ENCODE measurements at places on chromosomes 13 and 19. TPM values are rescaled to one million over a fixed set of nuclear protein-coding genes. Genes with fewer than 3 reads are reported as not detected.

DNA sequence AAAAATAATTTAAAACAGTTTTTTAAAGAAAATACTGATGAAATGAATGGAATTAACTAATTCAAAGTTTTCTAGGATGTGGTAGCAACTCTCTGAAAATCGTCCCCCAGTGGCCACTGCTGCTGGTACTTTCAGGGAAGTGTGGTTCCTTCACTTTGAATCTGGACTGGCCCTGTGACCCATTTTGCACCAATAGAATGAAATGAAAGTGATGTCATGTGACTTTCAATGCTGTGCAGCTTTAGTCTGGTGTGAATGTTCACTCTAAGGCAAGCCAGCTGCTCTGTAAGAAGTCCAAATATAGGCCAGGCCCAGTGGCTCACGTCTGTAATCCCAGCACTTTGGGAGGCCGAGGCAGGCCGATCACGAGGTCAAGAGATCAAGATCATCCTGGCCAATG is 26.4 kb upstream of the HNRNPA1L2 start:
- peak overlapping the region; percentile 96 for H3K27ac ChIP-seq
- peaks cover 11% of the 10 kb centered on the region for H3K27me3 ChIP-seq
- H3K36me3 ChIP-seq: peaks cover 2% of the 10 kb centered on the region
- peak overlapping the region; percentile 99 for H3K4me3 ChIP-seq

DNA sequence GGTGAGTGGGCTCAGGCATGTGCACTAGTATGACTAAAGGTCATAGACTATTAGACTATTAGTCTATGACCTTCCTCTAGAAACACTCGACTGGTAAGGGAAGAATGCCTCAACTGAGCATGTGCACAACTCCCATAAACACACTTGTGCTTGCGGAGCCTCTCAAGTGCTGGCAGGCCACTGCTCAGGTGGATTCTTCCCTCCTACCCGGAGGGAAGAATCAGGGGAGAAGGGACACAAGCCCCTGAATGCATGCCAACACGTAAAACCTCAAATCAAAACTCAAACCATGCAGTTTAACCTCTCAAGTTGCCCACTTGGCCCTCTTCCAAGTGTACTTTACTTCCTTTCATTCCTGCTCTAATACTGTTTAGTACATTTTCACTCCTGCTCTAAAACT is 287.6 kb upstream of the SGCG start:
- H3K4me3 ChIP-seq: no peak overlapping the region
- DNase-seq: no peak
- no peaks in the 10 kb centered on the region for H3K36me3 ChIP-seq
- no peaks in the 10 kb centered on the region for H3K4me1 ChIP-seq

GRCh38 chr13:77696879-77697216 is 639 bp upstream of the SLAIN1 start:
- no peak for DNase-seq
- H3K27ac ChIP-seq: peak overlapping the region; percentile 78
- peaks cover 34% of the 10 kb centered on the region for H3K4me1 ChIP-seq
- H3K27me3 ChIP-seq: peaks cover 19% of the 10 kb centered on the region
- peak overlapping the region; percentile 72 for H3K4me3 ChIP-seq
- H3K36me3 ChIP-seq: no peaks in the 10 kb centered on the region

- H3K4me1 ChIP-seq: peaks cover 19% of the 10 kb centered on the region
- H3K27ac ChIP-seq: peak overlapping the region; percentile 85
- peak; percentile 24 for DNase-seq
Measured at GRCh38 chr19:20078581-20079031, 806 bp downstream of the ZNF90 start.

GRCh38 chr13:33787051-33787591 is 30.8 kb upstream of the RFC3 start:
- peak overlapping the region; percentile 74 for H3K4me3 ChIP-seq
- peaks cover 10% of the 10 kb centered on the region for H3K27me3 ChIP-seq
- peak overlapping the region; percentile 94 for H3K27ac ChIP-seq
- peaks cover 16% of the 10 kb centered on the region for H3K4me1 ChIP-seq
- no peaks in the 10 kb centered on the region for H3K36me3 ChIP-seq
- DNase-seq: peak; percentile 11

GRCh38 chr13:111225810-111226546 is 94.5 kb upstream of the TEX29 start:
- no peaks in the 10 kb centered on the region for H3K27me3 ChIP-seq
- no peak overlapping the region for H3K27ac ChIP-seq
- no peak for DNase-seq
- peaks cover 24% of the 10 kb centered on the region for H3K4me1 ChIP-seq

DNA sequence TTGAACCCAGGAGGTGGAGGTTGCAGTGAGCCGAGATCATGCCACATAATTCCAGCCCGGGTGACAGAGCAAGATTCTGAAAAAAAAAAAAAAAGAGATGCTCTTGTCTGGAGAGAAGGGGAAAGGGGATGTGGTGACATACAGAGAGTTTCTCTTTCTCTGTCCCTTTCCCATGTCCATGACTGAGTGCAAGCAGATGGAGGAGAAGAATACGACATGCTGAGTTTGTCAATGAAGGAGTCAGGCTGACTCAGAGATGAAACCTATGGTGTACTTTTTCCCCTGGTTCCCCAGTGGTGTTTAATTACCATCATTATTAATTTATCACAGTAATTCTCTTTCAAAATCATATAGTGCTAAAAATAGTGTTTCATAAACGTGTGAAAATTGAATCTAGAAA is 448.8 kb downstream of the FOXO1 start:
- peaks cover 37% of the 10 kb centered on the region for H3K4me1 ChIP-seq
- no peaks in the 10 kb centered on the region for H3K27me3 ChIP-seq
- H3K27ac ChIP-seq: no peak overlapping the region
- no peak overlapping the region for H3K4me3 ChIP-seq

MTUS2 gene
- not detected for total RNA-seq

KLF1 gene
- not detected for total RNA-seq

DNA sequence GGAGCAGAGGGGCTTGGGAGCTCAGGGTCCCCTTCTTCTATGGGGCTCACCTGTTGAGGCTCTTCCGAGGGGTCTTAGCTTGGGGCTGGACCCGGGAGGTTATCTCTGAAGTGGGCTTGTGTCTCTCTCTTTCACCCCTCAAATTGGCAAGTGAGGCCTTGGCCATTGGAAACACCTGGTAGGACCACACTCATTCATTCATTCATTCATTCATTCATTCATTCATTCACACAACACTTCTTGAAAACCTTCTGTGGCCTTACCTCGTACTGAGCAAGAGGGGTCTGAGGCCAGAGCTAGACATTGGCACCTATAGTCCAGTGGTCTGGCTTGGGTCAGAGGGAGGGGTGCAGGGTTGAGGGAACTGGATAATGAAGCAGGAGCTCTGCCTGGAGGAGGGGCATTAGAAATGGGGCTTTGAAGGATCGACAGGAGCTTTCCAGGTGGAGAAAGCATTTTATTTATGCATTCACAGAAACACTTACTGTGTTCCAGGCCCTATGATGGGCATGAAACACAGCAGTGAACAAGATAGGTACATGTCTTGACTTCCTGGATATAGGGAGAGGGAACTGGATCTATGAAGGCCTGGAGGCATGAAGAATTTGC is 5.5 kb downstream of the CELF5 start:
- peaks cover 33% of the 10 kb centered on the region for H3K27me3 ChIP-seq
- no peak overlapping the region for H3K27ac ChIP-seq

GRCh38 chr13:95564733-95565291 is 12.3 kb downstream of the CLDN10 start:
- no peak overlapping the region for H3K27ac ChIP-seq
- no peaks in the 10 kb centered on the region for H3K36me3 ChIP-seq
- H3K4me1 ChIP-seq: no peaks in the 10 kb centered on the region
- no peak overlapping the region for H3K4me3 ChIP-seq
- DNase-seq: no peak

GRCh38 chr19:47135156-47135555 is 4.5 kb downstream of the SAE1 start:
- no peak overlapping the region for H3K4me3 ChIP-seq
- no peak for DNase-seq
- peaks cover 50% of the 10 kb centered on the region for H3K36me3 ChIP-seq
- peaks cover 61% of the 10 kb centered on the region for H3K4me1 ChIP-seq
- no peaks in the 10 kb centered on the region for H3K27me3 ChIP-seq

GRCh38 chr19:13005861-13006370 is 10.6 kb downstream of the NFIX start:
- H3K27me3 ChIP-seq: peaks cover 16% of the 10 kb centered on the region
- no peak overlapping the region for H3K4me3 ChIP-seq
- DNase-seq: no peak

- DNase-seq: no peak
- H3K27ac ChIP-seq: no peak overlapping the region
- H3K4me3 ChIP-seq: no peak overlapping the region
- peaks cover 12% of the 10 kb centered on the region for H3K27me3 ChIP-seq
- H3K4me1 ChIP-seq: peaks cover 23% of the 10 kb centered on the region
Measured at GRCh38 chr13:95304453-95304852, 3.2 kb upstream of the ABCC4 start.

DNA sequence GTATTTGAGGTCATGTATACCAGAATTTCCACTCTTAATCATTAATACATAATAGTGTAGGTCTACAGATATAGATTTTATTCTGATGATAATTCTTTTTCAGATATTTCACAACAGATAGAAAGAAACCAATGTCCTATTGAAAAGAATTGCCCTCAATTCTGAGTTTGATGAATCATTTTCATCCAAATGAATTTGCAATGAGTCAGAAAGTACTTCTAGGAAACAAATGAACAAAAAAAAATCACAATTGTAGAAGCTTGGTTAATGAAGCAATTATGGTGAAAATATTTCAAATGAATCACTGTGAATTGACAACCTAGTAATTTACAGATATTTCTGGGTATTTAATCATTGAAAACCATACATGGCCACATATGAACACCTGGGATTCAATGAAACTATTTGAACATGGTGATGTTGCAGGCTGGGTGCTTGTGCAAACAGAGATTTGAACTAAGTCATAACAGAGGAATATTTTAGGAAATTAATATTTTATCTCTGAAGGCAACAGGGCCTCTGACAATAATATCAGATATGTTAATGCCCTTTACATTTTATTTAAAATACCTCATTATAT is 360.9 kb downstream of the SLITRK5 start:
- H3K27ac ChIP-seq: no peak overlapping the region
- DNase-seq: no peak
- no peaks in the 10 kb centered on the region for H3K27me3 ChIP-seq
- no peaks in the 10 kb centered on the region for H3K4me1 ChIP-seq
- no peak overlapping the region for H3K4me3 ChIP-seq
- no peaks in the 10 kb centered on the region for H3K36me3 ChIP-seq

ZNF443 gene
- 5.8 TPM for total RNA-seq

DNA sequence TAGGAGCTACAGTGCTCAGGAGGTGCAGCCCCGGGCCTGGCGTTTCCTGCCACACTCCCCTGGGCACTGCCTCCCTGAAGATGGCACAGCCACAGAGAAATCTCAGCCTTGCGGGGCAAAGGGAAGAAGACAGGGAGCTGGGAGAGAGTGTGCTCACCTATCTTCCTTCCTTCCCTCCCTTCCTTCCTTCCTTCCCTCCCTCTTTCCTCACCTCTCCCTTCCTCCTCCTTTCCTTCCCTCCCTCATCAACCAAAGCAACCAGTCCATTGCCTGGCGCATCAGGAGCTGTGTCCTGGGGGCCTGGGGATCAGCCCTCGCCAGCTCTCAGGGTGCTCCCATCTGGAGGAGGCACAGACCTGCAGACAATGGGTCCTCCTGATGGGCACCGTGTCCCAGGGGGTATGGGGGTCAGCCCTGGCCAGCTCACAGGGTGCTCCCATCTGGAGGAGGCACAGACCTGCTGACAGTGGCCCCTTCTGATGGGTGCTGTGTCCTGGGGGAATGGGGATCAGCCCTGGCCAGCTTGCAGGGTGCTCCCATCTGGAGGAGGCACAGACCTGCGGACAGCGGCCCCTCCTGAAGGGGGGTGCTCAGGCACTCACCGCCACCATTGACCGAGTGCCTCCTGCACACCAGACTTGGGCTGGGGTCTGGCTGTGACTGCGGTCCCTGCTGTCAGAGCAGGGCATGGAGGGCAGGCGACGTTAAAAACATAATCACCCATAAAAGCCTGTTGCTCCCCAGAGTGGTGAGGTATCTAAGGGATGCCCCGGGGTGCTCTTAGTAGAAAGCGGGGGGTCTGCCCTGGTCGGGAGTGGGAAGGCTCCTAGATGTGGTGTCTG is 120.2 kb downstream of the URI1 start:
- no peak for DNase-seq
- no peaks in the 10 kb centered on the region for H3K27me3 ChIP-seq
- H3K4me3 ChIP-seq: no peak overlapping the region
- no peaks in the 10 kb centered on the region for H3K36me3 ChIP-seq

DNA sequence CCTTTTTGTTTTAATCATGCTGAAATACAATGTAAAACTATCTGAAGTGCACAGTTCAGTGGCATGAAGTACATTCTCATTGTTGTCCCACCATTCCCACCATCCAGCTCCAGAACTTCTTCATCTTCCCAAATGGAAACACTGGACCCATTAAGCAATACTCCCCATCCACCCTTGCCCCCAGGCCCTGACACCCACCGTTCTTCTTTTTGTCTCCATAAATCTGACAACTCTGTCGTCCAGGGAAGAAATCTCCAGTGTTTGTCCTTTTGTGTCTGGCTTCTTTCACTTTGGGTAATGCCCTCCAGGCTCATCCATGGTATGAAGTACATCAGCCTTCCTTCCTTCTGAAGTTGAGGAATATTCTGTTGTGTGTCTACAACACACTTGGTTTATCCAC is 2.6 kb upstream of the SLC15A1 start:
- H3K27me3 ChIP-seq: peaks cover 50% of the 10 kb centered on the region
- no peak overlapping the region for H3K4me3 ChIP-seq
- no peak overlapping the region for H3K27ac ChIP-seq
- peaks cover 7% of the 10 kb centered on the region for H3K36me3 ChIP-seq

C13orf42 gene
- not detected for total RNA-seq

GRCh38 chr13:110047496-110047895 is 259.5 kb downstream of the COL4A1 start:
- DNase-seq: no peak
- H3K36me3 ChIP-seq: no peaks in the 10 kb centered on the region
- no peak overlapping the region for H3K27ac ChIP-seq
- no peaks in the 10 kb centered on the region for H3K4me1 ChIP-seq

NOVA2 gene
- 0.10 TPM for total RNA-seq

FAAP24 gene
- total RNA-seq: 8.3 TPM

DNA sequence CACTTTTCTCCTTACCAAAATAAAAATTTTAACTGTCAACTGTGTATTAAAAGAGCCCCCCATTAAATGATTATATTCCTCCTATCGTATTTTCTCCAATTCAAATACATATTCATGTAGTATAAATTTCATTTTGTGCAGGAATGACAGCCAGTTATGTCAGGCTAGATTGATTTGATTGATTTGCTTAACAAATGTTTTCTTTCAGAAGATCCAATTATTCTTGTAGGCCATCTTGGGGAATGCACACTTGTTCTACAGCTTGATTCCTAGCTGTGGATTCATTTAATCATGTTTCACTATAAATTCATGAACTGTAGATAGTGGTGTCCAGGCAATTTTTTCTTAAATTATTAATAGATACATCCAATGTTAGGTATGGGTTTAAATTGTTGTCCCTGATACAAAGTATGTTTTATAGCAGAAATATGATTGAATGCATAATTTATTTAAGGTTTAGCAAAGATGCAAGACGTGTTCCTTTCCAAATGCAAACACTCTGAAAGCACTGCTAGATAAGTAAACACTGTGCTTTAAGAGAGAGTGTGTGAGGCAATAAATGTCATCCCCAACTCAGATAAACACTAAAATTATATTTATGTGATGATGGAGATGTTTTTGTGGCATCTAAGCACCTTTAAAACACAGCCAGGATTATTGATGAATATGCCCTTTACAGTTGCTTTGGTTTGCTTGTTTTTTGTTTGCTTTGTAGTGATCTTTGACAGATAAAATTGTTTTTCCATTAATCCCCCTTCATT is 531.1 kb downstream of the DCT start:
- no peak for DNase-seq
- H3K27me3 ChIP-seq: no peaks in the 10 kb centered on the region
- H3K4me3 ChIP-seq: no peak overlapping the region
